ENCODE measurements at places on chromosomes 6 and 20.

DNA sequence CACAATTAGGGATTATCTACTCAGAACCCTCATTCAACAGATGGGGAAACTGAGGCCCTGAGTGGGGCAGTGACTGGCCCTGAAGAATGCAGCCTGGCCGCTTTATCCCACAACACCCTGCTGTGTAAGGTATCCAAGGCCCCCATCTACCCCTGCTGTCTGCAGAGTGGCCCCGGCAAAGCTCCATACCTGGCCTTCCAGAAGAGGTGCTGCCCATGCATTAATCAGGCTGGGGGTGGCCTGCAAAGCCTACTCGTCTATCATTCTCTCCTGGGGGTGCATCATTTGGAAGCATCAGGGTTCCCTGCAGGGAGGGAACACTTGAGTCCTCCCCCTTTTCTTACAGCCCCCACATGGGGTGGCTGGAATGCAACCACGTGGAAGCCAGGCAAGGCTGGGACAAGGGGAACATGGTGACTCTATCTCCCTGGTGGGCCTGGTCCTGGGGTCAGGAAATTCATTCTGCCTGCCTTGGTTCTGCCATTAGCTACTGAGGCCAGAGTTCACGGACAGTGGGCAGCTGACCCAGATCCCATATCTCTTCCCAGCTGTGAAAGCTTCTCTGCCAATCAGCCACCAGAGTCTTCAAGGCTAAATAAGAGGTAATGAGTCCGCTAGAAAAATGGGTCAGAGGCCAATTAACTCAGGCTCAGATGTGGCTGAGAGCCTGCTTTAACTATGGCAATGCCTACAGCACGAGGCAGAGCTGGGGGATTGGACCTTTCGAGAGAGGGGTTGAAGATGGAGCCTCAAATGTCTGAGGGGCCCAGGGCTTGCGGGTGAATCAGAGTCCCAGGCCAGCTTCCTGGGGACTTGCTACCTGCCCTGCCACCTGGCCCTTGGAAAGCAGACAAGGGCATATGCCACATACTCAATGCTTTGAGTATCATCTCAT, 72.3 kb upstream of the TOX2 start:
- DNase-seq, result no peak

GRCh38 chr6:7236306-7237209, 76.4 kb downstream of the SSR1 start:
- DNase-seq, result no peak

DNA sequence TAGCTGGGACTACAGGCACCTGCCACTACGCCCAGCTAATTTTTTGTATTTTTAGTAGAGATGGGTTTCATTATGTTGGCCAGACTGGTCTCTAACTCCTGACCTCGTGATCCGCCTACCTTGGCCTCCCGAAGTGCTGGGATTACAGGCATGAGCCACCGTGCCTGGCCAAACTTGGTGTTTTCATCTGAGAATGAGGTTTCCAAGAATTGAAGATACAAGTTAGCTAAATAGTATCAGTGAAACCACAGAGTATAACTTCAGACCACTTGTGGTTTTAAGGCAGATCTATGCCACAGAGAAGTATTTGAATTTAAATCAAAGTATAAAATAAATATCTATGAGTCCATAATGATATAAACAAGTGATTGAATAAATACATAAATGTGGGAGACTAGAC, 70.1 kb downstream of the SLC16A10 start:
- no peak for DNase-seq

GRCh38 chr20:13524339-13524738, 114.4 kb downstream of the TASP1 start:
- DNase-seq, result no peak

GRCh38 chr20:57106030-57106682, 160.3 kb downstream of the BMP7 start:
- DNase-seq, result no peak
